Activated CD4-positive, alpha-beta T cell treated with anti-CD3 and anti-CD28 coated beads, Interleukin-10, Interleukin-2, amounts not matched to agents 100 ng/mL and 50 ng/mL, durations not matched to agents 16 hours and 8 hours (primary cell): ENCODE measurements at places on chromosomes 6 and 20.
A peak's percentile ranks its signal among the peaks of the same experiment; 100 is the strongest.

DNA sequence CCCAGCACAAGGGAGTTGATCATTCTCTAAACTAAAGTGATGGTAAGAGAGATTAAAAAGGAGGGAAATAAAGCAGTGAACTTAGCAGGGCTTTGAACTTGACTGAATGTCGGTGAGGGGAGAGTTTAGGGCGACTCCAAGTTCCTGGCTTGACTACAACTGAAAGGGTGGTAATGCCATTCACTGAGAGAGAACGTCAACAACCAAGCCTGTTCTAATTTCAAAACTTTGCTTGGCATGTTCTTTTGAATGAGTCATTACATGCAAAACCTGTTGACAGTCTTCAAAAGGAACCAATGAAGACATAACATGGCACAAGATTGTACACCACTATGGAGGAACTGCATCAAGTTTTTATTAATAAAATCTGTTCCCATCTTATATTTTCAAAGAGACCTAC lies 10.3 kb upstream of the MYB start:
- peak; percentile 93 for DNase-seq

- DNase-seq: no peak
Observed at GRCh38 chr6:162653808-162654207, 73.8 kb downstream of the PRKN start.

DNA sequence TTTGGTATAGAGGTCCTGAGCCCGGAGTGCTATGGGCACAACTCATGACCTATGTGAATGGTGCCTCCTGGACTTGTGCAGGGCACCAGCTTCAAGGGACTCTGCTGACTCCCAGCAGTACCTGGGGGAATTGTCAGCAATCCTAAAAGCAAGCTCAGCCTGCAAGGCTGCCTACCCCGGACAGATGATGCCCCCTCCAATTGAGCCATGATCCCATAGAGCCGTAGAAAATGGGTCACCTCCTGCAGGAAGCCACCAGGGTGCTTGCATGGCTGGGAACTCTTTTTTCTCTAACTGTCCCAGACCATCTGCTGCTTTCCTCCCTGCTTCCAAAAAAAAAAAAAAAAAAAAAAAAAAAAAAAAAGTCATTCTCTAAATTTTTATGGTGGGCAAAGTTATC lies 12.9 kb upstream of the PRND start:
- no peak for DNase-seq

DNA sequence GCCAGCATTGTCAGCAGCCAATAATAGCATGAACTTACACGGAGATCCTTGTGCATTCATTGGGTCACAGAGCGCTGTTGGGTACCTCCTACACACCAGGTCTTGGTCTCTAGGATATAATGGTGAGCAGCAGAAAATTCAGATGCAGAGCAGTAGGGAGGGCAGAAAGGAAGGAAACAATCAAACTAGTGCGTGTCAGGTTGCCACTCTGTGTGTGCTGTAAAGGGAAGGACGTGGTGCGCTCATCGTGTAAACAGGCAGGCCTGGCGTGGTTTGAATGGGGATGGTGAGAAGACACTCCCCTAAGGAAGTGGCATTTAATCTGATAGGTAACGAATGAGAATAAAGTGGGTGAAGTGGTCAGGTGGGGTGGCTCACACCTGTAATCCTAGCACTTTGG lies 336.4 kb downstream of the CDH26 start:
- DNase-seq: no peak

DNA sequence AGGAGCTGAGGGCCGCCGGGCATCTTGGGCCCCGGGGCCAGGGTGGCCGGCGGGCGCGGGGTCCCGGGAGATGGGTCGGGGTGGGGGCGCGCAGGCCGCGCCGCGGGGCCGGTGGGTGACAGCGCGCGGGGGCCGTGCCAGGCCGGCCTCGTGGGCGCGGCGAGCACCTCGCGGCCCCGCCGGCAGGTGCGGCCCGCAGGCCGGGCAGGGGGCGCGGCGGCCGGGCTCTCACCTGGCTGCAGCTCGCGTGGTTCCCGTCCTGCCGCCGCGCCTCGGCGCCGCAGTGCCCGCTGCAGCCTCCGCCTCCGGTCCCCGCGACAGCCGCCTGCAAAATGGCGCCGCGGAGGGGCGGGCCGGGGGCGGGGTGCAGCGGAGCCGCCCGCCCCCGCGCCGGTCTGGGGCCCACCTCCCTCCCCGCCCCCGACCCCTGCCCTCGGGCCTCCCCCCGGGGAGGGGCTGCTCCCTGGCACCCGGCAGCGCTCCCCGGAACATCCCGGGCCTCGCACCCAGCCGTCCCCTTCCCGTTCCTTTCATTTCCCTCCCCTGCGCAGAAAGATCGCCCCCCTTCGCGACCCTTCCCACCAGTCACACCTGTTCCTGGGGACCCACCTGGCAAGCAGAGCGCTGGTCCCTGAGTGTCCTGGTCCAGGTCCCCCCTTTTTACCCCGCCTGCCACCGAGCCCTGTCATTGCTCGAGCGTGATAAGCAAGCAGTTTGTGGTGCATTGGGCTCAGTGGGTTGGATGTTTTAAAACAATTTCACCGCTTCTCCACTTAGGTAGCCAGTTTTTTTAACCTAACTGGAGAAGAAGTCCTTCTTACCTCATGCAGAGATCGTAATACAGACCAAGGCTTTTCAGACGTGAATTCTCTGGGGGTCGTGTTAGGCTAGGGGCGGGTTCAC lies at the start of gene SLC23A2:
Gene SLC23A2 (minus strand): TSS at position 337 of the 903 bp plus-strand sequence. CDS start 68,948 bp downstream, outside the sequence.
- peak; percentile 58 for DNase-seq

DNA sequence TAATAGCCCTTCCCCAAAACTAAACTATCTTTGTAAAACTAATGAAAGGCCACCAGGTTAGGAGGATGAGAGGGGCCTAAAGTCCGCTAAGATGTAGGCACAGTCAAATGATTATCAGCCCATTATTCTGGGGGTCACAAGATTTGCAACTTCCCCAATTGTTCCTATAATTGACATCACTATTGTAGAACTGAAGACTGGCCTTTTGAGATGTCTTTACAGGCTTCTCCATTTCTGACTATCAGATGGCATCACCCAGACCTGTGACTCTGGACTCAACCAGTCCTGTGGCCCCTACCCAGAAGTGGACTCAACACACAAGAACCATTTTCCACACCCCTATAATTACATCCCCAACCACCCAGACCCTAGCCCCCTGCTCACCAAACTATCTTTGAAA lies 61.5 kb upstream of the MAP7 start:
- no peak for DNase-seq

DNA sequence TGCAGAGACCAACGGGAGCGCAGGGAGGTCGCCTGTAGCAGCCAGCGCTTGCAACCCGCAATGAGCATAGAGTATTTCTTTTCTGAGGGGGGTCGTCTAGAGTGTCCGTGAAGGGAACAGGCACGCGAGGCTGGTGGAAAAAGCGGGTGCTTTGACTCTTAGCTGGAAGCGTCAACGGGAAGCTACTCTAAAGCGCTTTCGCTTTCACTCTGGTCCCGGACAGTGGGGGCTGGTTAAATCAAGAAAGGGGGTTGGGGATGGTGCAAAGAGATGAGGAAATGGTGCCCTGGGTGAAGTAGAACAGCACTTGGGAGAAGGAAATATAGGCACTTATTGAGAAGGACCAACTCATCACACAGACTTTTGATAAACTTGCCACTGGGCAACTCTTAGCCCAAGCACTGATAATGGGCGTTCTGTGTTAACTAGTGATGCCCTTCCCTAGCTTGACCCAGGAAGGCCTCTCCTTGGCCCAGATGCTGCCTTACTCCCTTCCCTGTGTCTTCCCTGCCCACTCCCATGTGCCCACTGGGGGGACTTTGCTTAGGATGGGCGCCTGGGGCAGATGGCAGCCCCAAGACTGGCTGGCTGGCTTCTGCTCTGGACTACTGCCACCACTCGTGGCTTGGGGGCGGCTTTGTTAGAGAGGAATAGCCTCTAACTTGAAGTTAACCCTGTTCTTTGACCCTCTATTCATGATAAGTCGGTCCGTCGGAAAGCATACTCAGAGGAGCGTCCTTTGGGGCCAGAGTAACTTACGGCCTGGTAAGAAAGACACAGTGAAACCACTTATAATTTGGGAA lies 585 bp downstream of the PSMB9 start:
- peak; percentile 70 for DNase-seq

GRCh38 chr6:133632206-133632605 lies 256.7 kb upstream of the TCF21 start:
- DNase-seq: no peak

DNA sequence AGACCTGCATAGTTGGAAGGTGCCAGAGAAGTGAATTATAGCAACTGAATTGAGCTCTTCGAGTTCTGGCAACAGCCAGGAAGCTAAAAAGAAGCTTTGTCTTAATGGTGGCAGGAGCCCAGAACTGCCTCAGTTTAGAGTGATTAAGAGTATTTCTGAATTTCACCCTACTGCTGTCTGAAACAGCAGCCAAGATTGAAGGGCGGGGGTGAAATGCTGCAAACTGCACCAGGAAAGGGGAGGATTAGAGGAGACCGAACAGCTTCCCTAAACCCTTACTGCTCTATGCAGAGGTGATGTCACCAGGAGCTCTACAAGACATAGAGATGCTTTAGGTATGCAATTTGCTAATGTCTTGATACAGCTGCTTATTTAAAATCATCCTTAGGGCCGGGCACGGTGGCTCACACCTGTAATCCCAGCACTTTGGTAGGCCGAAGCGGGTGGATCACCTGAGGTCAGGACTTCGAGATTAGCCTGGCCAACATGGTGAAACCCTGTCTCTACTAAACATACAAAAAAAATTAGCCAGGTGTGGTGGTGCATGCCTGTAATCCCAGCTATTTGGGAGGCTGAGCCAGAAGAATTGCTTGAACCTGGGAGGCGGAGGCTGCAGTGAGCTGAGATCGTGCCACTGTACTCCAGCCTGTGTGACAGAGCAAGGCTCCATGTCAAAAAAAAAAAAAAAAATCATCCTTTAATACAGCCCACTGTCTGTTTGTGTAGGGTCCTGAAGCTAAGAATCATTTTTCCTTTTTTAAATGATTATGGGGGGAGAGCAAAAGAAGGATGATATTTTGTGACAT lies 91.7 kb upstream of the IYD start:
- DNase-seq: no peak

GRCh38 chr20:62832212-62832922 lies 15.5 kb downstream of the COL9A3 start:
- DNase-seq: no peak

GRCh38 chr6:106692112-106692818 lies 62.9 kb downstream of the QRSL1 start:
- no peak for DNase-seq

DNA sequence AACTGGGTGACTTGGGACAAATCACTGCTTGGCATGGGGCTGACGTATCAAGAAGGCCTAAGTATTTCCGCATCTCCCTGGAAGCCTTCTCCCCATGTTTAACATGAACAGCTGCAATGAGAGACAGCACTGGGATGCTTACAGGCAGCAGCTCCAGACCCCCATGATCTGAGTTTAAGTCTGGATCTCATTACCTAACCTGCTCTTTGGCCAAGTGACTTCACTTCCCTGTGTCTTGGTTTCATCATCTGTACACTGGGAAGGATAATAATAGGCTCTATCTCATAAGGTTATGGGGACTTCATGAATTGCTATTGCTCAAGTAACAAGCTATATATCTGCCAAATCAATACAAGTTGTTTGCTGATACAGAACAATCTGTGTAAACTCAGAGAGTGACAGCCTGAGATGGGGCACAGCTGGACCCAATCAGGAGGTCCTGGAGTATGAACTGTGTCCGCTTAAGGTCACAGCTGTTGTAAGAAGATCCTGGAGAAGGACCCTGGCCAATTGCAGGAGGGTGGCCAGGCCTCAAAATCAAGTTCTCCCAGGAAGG lies 56.0 kb downstream of the TGM2 start:
- DNase-seq: no peak

DNA sequence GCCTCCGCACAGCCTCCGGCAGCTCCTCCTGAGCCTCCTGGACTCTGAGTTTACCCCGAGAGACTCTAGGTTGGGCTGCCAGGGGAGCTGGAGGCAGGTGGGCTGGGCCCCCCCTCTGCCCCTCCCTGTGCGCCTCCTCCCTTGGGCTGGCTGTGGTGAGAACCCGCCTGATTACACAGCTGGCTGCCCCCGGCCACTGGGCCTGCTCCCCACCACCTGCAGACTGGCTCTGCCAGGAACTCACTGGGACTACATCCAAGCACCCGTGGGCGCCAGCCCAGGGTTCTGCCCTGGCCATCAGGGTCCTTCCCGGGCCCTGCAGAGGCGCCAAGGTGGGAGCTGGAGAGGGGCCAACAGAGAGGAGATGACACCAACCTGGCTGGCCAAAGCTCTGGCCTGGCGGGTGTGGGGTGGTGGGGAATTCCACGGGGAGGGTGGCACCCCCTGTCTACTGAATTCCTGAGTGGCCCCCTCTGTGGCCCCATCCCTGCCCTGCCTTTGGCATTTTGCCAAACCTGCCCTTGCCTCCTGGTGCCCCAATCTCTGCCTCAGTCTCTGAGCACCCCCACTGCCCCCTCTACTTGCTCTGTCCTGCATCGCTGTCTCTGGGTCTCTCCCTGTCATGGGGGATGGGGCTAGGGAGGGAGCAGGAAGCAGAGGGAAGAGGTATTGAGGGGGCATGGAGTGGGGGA lies 21.9 kb upstream of the CDH22 start:
- DNase-seq: no peak

- DNase-seq: peak; percentile 22
Observed at GRCh38 chr6:137217801-137218472, 1.2 kb downstream of the IFNGR1 start.

DNA sequence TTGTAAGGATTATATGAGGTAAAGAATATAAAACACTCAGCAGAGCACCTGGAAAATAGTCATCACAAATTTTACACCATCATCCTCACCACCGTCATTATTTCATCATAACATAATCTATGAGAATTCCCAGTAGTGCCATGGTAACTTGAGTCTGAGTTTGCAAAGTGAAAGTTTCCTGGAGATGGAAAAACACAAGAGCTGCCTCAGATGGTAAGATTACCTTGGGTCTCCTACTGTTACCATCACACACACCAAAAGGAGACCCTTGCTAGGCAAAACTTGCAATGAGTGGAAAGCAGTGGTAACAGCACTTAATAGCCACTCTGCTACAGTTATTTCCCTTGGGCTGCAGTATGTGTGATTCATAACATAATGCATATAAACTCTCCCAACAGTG lies 589.8 kb downstream of the RNF144B start:
- DNase-seq: no peak

GRCh38 chr6:137775720-137776119 lies 91.3 kb upstream of the TNFAIP3 start:
- no peak for DNase-seq

DNA sequence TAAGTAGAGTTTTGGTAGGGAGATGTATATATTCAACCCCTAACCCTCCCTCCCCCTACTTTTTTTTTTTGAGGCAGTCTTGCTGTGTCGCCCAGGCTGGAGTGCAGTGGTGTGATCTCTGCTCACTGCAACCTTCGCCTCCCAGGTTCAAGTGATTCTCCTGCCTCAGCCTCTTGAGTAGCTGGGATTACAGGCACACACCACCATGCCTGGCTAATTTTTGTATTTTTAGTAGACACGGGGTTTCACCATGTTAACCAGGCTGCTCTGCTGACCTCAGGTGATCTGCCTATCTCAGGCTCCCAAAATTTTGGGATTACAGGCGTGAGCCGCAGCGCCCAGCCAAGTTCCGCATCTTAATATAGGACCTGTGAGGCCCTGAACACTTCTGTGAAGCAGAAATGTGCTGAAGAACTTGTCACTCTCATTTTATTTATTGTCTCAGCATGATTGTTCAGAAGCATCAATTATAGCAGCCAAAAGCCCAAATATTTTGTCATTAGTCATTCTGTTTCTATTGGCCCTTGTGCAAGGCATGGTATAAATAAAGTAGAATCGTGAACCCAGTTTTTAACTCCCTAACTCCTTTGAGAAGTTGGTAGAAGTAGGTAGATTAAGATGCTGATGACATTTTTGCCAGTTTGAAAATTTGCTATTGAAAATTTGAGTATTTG lies 19.4 kb downstream of the DSTN start:
- DNase-seq: no peak

- no peak for DNase-seq
Observed at GRCh38 chr6:17497535-17498095, 102.5 kb upstream of the FAM8A1 start.
